ENCODE measurements at places on chromosomes 13 and 19.

DNA sequence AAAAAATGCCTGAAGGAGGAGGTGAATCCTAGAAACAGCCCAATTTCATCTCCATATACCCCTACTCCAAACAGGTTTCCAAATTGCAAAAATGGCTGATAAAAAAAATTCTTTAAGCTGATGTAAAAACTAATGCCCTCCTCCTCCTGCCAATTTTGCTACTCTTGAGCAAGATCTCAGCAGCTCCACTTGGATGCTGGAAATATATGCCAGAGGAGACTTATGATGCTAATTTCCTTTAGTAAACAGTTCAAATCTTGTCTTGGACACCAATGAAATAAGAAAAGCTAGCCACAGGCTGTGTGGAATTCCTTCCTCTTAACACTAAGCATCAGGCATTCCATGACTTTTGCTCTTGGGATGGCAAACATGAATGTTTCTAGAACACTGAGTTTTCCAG, 67.5 kb downstream of the INSR start:
- no peak for DNase-seq

DNA sequence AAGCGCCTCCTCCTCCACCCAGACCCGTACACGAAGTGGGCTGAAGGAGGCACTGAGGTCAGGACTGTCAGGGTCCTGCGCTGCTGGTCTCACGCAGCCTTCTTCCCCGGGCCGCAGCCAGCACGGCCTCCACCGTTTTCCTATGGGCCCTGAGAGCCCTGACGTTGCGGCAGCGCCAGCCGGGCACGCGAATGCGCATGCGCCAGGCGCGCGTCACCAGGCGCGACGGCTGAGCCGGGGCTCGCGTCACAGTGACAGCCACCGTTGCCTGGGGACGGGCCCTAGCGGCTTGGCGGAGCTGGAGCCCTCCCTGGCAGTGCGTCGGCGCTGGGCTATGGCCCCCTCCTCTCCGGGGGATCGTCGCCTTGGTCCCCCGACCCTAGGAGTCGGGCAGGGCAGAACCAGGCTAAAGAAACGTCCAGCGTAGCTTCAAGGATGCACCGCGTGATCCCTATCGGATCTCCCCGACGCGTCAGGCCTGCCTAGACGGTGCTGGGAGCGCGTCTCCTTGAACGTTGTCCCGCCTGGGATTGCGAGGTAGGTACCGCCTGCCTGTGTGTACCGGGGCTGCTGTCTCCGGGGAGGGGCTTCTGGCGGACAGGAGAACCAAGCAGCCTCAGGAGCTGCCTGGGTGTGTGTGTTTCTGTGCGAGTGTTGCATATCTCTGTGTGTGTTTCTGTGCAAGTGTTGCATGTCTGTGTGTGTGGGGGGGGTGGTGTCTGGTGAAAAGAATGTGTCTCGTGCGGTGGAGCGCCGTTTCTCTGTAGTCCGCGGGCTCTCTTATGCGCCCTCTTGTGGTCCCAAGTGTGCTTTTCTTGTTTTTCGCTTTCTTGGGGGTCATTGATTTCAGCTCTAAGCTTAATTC, 43.2 kb downstream of the ZNF571 start:
- DNase-seq: no peak

- no peak for DNase-seq
Measured at GRCh38 chr19:46737298-46737654, 8.6 kb upstream of the FKRP start.

GRCh38 chr13:26468265-26468801, 89.2 kb upstream of the WASF3 start:
- DNase-seq: no peak

DNA sequence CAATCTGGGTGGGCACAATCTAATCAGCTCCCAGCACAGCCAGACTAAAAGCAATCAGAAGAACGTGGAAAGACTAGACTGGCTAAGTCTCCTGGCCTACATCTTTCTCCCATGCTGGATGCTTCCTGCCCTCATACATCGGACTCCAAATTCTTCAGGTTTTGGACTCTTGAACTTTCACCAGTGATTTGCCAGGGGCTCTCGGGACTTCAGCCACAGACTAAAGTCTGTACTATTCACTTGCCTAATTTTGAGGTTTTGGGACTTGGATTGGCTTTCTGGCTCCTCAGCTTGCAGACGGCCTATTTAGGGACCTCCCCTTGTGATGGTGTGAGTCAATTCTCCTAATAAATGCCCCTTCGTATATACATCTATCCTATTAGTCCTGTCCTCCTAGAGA, 66.6 kb upstream of the SOX21 start:
- DNase-seq: no peak

Data from cortex of kidney (tissue), 1 donor.